ENCODE measurements at places on chromosomes 13 and 19. TPM values are rescaled to one million over a fixed set of nuclear protein-coding genes. Genes with fewer than 3 reads are reported as not detected.

GRCh38 chr13:53250272-53250875 is 221.8 kb downstream of the OLFM4 start:
- peak; percentile 44 for DNase-seq

ZNF333 gene
- total RNA-seq: 5.1 TPM

C1QTNF9 gene
- not detected for total RNA-seq

ADPRHL1 gene
- 2.8 TPM for total RNA-seq

LRRC25 gene
- not detected for total RNA-seq

- no peak for DNase-seq
Observed at GRCh38 chr13:73960474-73960873, 173.7 kb downstream of the KLF12 start.

DNA sequence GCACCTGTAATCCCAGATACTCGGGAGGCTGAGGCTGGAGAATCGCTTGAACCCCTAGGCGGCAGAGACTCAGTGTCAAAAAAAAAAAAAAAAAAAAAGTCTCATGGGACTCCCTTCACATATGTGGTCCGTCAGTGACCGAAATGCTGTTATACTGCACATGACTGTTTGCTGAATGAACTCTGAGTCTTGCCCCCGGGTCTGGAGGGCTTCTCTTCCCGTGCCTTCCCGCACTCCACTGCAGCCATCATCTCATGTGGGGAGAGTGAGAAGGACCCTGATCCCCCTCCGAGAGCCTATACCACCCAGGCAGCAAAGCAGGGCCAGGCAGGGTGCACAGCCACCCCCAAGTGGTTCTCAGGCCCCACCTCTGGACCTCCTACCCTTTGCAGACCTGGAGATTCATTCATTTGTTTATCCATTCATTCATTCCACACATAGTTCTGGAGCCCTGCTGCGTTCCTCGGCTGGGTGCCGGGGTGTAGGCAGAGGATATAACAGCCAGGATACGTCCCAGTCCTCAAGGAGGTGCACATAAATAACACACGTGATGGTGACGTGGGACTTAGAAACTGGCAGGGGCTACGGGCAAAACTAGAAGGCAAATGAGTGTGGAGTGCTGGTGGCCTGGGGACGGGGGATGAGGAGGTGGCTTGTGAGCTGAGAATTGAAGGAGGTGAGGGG is 14.2 kb downstream of the NDUFA11 start:
- DNase-seq: no peak

DNA sequence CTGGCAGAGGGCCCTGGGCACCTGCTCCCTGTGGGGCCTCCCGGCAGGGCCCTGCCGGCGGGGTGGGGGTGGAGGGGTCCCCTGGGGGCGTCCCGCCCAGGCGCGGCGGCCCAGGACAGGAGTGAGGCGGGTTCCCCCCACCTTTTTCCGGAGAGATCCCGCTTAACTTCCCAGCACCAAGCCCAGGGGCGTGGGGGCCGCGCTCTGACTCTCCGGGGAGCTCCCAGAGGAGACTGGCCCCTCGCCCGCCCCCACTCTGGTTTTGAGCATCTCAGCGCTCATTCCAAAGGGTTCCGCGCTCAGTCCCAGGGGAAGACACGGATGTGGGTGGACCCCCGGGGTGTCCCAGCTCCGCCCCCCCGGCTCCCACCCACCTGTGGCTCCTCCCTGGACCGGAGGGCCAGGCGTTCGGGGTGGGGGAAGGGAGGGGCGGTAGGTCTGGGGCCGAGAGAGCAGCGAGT is 476 bp downstream of the C2CD4C start:
- no peak for DNase-seq

DNA sequence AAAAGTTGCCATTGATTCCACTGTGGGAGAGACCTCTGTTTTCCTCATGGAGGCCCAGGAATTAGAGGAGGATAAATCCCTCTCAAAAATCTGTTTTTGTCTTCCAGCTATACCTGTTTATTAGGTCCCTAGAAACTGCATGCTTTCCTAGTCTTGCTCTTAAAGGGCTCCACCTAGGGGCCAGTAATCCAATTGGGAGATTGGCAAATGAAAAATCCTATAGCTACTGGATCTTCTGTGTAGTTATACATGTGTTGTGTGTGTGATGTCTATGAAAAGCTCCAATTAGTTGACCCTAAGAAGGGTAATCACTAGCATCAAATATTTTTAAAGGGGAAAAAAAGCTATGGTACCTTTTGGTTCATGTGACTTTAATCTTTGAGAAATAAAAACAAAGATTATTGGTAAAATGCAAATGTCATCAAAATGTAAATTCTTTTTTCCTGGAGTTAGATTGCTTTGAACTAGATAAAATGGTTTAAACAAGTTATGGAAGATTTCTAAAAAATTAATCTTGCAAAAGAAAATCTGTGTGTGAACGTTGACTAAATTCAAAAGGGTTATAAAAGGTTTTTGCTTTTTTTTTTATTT is 63.4 kb upstream of the C1QTNF9B start:
- peak; percentile 54 for DNase-seq

IGLON5 gene
- not detected for total RNA-seq

METTL21C gene
- total RNA-seq: not detected

AZU1 gene
- total RNA-seq: not detected

DNA sequence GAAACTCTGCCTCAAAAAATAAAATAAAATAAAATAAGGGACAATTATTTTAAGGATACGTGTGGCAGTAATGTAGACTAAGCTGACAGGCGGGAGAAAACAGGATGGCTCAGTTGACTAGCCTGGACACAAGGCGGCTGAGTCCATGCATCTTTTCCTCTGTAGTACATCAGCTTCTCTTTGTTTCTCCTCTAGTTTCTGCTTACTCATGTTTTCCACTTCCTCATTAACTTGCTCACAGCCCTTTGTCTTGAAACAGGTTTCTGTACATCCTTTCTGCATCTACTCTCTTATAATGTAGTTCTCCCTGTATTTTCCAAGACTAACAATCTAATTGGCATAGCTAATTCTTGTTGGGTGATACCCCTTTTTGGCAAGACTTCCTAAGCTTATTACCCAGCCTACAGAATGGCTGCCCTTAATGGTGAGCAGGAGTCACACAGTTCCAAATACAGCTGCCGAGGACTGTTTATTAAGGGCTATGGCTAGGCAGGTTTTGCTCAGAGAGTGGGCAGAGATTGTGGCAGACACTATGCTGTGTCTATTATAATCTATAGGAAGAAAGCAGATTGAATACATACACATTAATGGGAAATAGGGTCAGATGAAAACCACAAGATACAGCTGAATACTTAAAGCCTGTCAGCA is 58.7 kb upstream of the KLF5 start:
- DNase-seq: no peak

All from Calu3 (cell line).